ENCODE measurements at places on chromosomes 5 and 9.
A peak's percentile ranks its signal among the peaks of the same experiment; 100 is the strongest.

- no peak for DNase-seq
Measured at GRCh38 chr9:77705636-77706035, 57.5 kb upstream of the GNA14 start.

GRCh38 chr5:107100121-107100520 lies 570.6 kb downstream of the EFNA5 start:
- DNase-seq: no peak

- peak; percentile 54 for DNase-seq
Measured at GRCh38 chr5:155616779-155617392, 603.3 kb downstream of the KIF4B start.

GRCh38 chr5:98954392-98955028 lies 25.7 kb upstream of the CHD1 start:
- DNase-seq: no peak

- no peak for DNase-seq
Measured at GRCh38 chr9:97388721-97389238, 23.1 kb upstream of the TDRD7 start.

GRCh38 chr9:134286471-134287245 lies 39.6 kb upstream of the RXRA start:
- DNase-seq: no peak

DNA sequence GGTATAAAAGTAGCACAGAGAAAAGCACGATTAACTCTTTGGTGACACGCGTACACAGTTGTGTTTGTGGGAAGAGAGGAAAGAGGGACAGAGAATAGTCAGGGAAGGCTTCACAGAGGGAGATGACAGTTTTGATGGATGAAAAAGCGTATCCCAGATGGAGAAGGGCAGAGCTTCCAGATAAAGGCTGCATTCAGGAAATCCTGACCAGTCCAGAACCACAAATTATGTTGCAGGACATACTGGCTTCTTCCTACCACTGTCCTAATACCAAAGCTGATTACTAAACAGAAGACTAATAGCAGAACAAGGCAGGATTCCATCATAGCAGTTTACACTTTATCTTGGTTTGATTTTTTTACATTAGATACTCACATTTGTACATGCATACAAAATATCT lies 34.5 kb downstream of the SLC31A2 start:
- no peak for DNase-seq

DNA sequence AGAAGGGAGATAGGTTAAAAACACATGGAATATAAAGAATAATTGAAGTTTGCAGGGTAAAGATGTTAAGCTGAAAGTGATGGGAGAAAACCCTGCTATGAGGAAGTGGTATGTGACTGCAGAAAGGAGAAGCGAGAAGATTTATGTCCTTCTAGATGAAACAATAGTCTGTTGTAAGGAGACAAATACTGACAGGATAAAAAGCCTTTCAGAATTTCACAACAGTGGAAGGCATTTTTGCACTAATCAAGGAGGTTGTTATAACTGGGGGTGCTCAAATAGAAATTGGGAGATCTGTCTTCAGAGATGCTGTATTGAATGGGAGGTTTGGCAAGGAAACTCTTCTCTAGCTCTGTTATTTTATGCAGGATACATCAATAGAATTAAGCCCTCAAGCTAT lies 69.6 kb downstream of the NMUR2 start:
- DNase-seq: no peak

- peak; percentile 84 for DNase-seq
Measured at GRCh38 chr9:13279284-13280141, at the start of gene MPDZ. Gene MPDZ (minus strand): TSS chr9:13279692. CDS start chr9:13250315, 29,377 bp downstream.

DNA sequence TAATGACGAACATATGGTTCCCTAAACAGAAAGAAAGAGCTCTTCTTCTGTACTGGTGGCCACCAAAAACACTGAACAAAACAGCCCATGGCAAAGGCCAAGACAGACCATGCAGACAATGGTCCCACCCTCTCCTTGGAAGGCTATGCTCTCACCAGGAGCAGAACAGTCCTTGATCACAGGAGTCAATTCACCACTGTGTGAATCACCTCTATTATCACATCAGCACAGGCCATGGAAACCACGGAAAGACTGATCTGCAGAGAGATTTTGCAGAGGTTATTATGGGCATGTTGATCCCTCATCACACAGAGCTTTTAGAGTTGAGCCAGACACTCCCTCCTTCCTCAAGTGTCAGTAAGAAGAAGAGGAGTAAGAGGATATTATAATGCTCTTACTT lies 134.0 kb upstream of the RASEF start:
- no peak for DNase-seq

DNA sequence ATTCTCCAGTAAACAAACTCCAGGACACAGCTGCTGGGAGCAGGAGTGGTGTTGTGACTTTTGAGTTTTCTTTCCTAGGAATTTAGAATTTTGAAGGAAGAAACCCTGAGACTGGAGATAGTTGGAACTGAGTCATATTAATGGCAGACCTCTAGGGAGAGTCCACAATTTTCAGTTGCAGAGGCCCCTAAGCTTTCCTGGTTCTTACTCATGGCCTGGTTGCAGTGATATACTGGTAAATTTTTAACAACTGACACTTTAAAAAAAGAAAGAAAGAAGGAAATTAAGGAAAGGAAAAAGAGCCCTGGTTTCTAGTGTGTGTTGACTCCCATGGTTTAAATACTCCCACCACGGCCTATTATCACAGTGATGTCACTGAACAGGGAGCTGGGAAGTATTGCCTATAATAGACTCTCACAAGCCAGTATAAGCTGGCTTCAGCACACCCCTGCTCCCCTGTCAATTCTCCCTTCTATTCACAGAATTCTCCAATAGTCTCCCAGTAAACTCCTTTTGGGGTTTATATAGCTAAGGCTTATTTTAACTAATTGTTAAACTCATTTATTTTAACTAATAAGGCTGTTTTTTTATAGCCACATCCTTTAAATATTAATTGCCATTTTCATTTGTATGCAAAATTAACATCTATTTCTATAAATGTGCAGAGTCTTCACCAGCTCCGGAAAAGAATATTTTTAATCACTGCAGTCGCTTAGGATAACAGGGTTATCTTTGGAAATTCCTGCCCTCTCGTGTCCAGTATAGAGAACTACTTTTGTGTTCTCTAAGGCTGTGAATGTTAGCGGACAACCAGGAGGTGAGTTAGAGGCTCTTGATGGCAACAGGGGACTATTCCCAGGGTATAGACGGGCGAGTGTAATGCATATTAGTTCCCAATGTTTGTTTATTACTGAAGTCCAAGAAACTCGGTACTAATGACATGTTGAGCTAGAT lies 59.7 kb downstream of the GGTA1 start:
- no peak for DNase-seq

- DNase-seq: no peak
Measured at GRCh38 chr5:55694152-55694830, 17.8 kb downstream of the SLC38A9 start.

DNA sequence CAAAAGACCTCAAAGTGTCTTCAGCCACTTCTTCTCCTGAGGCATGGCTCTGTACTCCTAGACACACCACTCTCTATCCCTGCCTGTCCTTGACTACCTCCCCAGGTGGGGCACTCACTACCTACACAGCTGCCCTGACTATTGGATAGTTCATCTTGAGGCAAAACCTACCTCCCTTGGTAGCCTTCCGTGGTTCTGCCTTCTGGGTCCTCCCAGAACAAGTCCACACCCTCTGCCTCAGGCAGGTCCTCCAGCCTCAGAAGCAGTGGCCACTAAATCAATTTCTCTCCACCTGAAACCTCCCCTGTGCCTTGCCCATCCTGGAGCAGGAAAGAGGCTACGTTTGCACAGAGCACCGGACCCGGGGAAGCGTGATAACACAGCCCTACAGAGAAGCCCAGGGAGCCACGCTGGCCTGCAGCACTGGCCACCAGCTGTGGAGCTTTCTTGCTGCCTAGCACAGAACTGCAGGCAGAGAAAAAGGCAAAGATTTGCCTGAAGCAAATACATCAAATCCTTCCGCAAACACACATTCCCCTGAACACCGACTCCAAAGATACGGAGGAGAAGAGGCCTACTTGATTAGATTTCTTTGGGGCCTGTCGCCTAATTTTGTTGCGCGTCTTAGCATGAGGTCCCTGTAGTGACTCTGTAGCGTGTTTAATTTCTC lies 141.8 kb downstream of the C9orf50 start:
- no peak for DNase-seq

DNA sequence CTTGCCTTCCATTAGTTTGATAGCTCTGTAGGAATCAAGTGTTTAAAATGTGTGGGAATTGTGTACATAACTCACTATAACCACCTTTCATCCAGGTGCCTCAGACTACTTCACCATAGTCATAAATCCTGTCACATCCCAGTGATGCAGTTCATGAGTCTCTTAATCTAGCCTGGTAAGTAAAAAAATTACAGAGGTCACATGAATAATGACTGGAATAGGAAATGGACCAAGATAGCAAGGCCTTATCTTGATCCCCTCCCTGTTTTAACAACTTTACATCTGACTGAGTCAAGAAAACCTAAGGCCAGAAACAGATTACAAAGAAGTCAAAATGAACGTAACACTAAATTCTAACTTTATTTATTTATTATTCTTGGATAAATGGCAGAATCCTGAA lies 1.5 kb upstream of the RNF145 start:
- DNase-seq: no peak

GRCh38 chr9:30575691-30576090 lies 1808.8 kb upstream of the ACO1 start:
- no peak for DNase-seq

DNA sequence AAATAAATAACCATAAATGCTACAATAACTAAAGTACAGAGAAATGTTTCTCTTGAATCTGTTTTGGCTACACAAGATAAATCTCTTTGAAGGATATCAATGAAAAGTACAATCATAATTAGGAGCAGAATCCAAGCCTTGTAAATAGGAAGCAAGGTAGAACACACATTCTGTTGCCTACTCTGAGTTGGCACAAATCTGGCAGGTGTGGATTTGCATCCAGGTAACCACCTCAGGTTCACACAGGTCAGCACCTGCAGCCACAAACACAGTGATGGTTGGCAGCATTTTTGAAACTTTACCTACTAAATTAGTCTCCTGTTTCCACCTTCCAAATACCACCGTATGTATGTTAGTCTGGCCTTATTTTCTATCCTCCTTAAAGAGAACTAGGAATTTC lies 105.3 kb upstream of the PIK3R1 start:
- no peak for DNase-seq

- DNase-seq: no peak
Measured at GRCh38 chr5:133520062-133520461, 92.3 kb downstream of the FSTL4 start.

GRCh38 chr5:154713615-154714125 lies 41.5 kb upstream of the LARP1 start:
- no peak for DNase-seq

DNA sequence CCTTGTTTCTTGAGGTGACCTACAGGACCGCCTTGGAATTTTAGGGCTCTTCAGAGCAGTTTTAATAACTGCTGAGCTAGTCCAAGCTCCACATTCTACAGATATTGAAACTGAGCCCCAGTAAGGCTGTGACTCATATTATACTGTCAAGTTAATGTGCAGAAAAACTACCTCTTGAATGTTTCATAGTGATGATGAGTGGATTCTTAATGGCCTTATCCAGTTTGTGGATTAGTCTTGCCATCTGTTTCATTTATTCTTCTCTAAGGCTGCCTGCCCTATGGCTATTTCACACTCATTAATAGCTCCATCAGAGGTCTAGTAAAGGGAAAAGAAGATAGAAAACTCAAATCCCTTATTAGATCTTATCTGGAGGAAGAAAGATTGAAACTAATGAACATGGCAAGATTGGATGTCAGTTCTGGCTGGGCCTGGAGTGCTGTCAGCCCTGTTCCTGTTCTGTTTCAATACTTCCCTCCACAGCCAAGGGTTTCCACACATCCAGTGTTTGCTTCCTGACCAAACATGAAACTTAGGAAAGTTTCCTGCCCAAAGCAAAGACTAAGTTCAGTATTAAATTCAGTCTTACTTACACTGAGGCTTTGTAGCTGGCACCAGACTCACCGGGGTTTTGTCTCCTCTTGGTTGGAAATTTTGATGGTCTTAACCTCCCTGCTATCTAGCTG lies 215.6 kb upstream of the DMAC1 start:
- no peak for DNase-seq

- no peak for DNase-seq
Measured at GRCh38 chr5:154524859-154525258, 46.8 kb upstream of the HAND1 start.

- peak; percentile 32 for DNase-seq
Measured at GRCh38 chr9:95082401-95083084, 235.0 kb downstream of the FANCC start.

GRCh38 chr5:92641031-92641962 lies 939.7 kb downstream of the NR2F1-AS1 start:
- no peak for DNase-seq

DNA sequence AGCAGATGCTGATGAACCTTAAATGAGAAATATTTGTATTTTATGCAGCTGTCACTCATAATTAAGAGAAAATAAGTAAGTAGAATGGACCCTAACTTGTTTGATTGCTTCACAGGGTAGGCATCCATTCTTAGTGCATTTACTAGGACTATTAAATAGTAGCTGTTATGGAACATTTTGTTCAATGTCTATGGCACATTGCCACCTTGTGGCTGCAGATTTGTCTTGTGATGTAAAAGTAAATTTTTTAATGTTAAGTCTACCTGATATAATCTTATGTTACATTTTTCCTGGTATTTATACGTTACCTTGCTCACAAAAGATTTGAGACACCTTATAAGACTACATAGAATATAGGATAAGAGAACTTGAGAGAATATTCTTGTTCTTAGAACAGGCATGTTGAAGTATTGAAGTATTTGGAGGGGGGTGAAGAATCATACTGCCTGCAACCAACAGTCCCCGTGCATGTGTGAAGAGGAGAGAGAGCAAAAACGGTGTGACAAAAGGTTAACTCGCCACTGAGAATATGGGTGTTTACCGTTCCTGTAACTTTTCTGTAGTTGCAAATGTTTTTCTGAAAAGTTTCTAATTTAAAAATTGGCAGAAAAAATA lies 161.1 kb downstream of the MAST4 start:
- no peak for DNase-seq

DNA sequence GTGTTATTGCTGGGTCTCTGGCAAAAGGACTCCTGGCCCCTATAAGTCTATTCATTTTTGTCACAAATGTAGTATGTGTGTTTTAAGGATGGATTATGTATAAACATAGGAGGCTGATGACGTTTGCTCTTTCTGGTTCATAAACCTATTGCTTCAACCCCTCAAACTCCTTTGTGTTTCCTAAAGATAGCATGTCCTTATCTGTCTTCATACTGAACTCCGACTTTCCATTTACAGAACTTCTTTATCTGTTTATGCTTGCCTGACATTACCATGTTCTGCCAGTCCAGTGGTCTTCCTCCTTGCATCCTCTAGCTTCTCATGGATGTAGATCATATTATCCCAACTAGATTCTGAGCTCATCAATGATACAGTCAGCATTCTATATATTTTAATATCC lies 46.1 kb downstream of the ARHGEF28 start:
- no peak for DNase-seq

All from dorsolateral prefrontal cortex (tissue), 122 donors.